Foreskin fibroblast (primary cell): ENCODE measurements at places on chromosomes 2 and 18.

GRCh38 chr2:36695746-36696415 lies 626 bp upstream of the VIT start:
- no peak for DNase-seq

- no peak for DNase-seq
Measured at GRCh38 chr2:225434014-225434413, 34.5 kb downstream of the NYAP2 start.

- DNase-seq: no peak
Measured at GRCh38 chr2:180238729-180239128, 231.6 kb upstream of the CWC22 start.

- DNase-seq: peak; percentile 31
Measured at GRCh38 chr18:59769129-59769865, 72.1 kb upstream of the CCBE1 start.

- DNase-seq: no peak
Measured at GRCh38 chr18:12589448-12589847, 68.5 kb downstream of the SPIRE1 start.

DNA sequence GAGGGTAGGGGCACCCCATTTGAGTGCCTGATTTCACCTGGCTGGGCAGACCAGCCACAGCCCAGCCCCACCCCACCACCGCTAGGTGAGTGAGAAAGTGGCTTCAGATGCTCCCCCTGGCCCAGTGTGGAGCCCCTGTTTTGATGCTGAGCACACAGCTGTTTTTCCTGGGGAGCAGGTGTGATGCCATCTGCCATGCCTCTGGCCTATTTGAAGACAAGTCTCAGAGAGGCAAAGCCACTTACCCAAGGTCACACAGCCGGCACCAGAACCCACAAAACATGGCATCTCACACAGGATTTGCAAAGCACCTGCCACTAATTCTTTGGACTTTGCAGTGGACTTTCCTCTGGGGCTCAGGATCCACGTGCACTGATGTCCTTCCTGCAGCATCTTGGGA lies 131.3 kb downstream of the INHBB start:
- DNase-seq: no peak

DNA sequence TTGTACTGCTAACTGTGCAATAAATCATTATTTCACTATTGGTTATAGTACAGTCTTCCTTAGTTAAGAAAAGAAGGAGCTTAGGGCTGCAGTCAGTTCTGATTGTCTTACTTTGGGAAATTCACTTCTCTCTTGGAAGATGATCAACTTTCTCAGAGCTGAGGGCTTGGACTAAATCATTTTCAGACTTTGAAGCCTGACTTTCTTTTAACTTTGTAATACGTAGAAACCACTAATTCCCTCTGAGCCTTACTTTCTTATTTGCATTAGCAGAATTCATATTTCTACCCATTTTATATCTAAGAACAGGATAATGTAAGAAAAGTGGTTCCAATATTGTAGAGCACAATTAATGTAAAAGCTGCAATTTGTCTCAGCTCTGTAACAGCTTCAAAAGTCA lies 386.4 kb downstream of the TRIB2 start:
- no peak for DNase-seq

GRCh38 chr18:10877987-10878386 lies 271.4 kb downstream of the PIEZO2 start:
- no peak for DNase-seq

GRCh38 chr2:59746291-59746690 lies 807.2 kb downstream of the BCL11A start:
- DNase-seq: no peak

GRCh38 chr18:10064267-10064666 lies 150.5 kb downstream of the VAPA start:
- no peak for DNase-seq

DNA sequence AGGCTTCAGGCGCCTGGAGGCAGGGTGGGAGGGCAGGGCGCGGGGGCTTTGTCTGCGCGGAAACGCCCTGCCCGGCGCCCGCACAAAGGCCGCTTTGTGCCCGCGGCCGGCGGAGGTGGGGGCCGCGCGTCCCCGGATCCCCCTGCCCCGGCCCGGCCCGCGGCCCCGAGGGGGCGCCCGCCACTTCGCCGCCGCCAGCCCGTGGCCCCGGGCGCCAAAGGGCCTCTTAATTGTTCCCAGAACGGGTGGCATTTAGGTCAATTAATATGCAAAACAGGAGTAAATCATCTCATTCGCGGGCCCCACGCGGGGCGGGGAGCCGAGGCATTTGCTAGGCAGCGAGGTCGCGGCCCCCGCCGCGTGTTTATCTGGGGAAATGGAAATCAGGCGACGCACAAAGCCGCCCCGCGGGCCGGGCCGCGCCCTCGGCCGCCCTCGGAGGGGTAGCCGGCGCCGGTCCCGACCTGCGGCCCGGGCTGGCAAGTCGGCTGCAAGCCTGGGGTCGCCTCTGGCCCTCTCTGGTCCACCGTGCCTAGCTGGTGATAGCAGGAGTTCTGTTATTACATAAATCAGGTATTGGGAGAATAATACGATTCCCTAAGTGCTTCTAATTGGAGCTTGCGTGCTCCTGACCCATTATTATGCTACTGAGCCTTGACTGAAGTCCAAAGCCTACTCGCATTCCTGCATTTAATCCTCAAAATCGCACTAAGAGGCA lies 148.2 kb upstream of the GLI2 start:
- DNase-seq: no peak

- no peak for DNase-seq
Measured at GRCh38 chr18:79478484-79479115, 82.9 kb downstream of the NFATC1 start.

DNA sequence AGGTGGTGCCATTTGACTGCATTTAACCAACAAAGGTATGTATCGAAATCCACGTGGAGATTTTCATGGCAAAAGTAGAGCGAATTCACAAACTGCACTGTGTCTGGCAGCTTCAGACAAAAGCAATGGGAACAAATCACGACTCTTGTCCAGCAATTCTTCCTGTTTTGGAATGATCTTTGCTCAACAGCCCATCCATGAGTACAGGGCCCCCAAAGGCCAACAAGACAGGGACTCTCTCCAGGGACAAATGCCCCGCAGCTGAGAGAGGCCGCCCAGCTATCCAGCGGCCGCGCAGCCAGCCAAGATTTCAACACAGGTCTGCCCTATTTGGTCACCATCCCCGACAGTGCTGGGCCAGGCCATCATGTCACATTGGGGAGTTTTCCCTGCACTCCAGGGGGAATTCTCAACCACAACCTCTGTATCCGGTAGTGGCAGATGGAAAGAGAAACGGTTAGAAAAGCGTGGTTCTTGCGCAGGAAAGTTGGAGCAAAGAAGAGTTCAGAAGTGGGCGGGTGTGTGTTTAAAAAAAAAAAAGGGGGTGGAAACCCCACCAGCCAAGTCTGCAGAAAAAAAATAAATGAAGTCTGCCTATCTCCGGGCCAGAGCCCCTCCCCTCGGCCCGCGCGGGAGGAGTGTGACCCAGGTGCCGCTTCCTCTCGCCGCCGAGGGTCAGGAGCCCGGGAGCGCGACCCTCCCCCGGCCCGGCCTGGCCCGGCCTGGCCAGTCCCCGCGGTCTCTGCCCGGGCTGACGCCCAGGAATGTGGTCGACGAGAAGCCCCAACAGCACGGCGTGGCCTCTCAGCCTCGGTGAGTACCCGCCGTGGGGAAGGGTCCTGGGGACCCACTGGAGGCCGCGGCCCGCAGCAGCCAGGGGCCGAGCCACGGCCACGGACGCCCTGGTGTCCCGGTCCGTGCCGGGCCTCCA lies at the start of gene GYPC:
TSS of gene GYPC (plus strand) at position 659 of the 931 bp plus-strand sequence. CDS start at position 765, 106 bp downstream.
- peak; percentile 80 for DNase-seq

DNA sequence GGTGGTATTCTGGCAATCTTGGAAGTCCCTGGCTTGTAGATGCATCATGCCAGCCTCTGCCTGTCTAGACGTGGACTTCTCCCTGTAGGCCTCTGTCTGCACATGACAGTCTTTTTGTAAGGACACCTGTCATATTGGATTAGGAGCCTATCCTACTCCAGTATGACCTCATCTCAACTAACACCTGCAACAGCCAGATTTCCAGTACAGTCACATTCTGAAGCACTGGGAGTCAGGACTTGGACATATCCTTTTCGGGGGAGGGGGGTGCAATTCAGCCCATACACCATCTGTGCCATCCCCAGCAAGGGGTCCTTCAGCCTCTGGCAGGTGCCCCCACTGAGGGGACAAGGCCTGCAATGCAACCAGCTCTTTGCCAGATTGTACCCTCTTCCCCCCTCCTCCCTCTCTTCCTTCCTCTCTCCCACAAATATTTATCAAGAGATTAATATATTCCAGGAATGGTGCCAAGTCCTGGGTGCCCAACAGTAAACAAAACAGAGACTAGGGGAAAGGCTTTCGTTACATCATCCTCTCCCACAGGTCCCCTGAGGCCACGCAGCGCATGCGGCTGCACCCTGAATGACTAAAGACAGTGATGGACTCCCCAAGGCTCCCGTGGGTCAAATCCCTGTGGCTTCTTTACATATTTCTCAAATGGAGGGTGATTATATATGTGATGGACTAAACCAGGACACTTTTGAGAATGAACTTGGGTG lies 20.5 kb upstream of the MYCN start:
- DNase-seq: no peak

GRCh38 chr18:23757437-23757733 lies 68.1 kb downstream of the LAMA3 start:
- no peak for DNase-seq

GRCh38 chr2:30492619-30493018 lies 45.6 kb downstream of the LCLAT1 start:
- DNase-seq: no peak

DNA sequence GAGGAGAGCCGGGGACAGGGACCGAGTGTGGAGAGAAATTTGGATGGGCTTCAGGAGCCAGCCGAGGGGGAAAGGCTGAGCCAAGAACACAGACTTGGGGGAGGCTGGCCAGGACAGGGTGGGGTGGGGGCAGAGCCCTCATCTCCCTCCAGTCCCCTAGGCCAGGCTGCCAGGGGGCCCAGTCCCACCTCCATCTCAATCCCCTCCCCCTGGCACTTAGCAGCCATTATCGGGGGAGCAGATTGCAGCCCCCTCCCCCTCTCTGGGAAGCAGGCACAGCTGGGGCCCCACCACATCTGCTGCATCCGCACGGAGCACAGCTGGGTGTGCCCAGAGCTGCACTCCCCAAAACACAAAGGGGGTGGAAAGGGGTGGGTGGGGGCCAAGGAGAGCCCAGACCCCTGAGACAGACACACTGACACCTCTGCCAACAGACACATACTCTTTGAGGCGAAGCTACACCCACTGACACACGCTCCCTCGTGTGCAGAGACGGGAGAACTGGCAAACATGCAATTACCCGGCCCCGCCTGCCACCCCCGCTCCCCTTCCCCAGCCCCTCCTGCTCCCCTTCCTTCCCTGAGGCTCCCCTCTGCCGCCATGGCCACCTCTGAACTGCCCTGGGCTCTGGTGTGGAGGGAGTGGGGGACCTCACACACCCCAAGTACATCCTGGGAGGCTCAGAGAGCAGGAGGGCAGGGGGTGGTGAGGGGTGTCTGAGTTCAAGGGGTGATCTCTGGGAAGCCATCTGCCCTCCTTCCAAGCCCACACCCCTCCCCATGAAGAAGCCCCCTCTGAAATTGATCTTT lies 5.1 kb upstream of the ASIC4 start:
- peak; percentile 39 for DNase-seq

DNA sequence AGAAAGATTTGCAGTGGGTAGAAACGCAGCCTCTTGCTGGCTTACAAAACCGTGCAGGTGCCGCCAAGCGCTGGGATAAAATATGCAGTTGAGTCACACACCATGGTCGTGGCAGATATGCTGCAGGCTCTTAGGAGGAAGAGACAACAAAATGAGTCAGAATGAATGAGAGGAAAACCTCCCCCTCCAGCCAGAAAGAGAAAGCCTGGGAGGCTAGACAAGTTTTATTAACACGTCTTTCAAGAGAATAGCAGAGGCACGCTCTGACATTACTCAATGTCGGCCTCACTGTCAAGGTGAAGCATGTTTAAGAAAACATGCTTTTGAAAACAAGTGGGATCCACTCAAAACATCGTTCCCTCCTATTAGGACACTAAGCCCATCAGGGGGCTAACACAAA lies 37.1 kb upstream of the ZCCHC2 start:
- peak; percentile 53 for DNase-seq

- DNase-seq: no peak
Measured at GRCh38 chr2:124626993-124627392, 601.9 kb downstream of the CNTNAP5 start.

DNA sequence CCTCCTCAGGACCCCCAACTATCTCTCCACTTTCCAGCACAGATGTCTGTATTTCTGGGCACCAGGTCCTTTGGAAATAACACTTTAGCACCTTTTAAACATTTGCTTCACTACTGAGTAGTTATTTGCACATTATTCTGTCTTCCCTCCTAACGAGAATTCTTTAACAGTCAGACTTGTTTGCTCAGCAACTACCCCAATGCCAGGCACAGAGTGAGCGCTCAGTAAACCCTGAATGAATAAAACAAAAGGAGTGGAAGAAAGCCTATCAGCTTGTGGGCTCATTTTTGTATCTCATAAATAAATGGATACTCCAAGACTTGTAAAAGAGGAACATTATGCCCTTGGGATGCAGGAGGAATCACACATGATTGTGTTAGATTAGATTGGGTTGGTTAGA lies 450.4 kb downstream of the TGIF1 start:
- no peak for DNase-seq

DNA sequence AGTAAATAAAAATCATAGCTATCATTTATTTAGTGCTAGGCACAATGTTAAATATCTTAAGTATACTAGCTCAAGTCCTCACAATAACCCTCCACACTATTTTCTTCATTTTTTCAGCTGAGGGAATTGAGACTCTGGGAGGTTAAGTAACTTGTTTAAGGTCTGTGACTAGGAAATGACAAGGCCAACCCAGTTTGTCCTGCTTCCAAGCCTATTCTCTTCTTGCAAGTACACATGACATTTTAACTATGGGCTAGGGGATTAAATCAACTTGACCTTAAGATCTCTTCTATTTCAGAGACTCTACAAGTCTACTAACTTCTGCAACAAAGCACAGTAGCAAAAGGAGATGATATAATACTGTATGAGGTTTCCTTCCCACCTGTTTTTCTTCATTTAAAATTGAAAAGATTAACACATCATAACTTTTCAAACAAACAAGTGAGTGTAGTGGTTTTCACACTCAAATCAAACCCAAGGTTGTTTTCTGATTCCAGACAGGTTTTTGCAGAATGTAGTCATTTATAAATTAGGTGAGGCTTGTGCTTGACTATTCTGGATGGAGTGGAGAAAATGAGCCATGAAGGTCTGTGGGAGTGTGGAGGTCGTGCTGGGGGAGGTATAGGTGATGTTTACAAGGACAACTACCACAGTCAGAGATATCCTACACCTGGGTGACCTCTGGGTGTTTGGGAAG lies 57.0 kb downstream of the CD28 start:
- DNase-seq: no peak

GRCh38 chr18:48393170-48393569 lies 16.0 kb downstream of the ZBTB7C start:
- no peak for DNase-seq

DNA sequence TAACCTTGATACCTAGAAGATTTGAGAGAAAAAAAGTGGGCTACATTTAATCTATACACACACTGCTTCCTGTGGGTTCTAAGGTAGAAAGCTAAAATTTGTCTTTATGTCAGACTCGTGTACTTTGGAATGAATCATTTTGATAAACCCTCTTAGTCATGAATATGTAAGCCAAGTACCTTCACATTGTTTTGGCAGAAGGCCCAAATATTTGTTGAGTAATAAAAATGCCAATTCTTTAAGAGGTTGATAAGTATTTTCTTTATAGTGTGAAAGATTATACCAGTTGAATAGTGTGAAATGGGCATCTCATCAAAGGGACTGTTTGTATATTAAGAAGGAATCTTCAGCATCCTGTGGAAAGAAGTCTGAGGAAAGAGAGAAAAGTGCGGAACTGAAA lies 1464.7 kb upstream of the ZEB2 start:
- peak; percentile 36 for DNase-seq

- no peak for DNase-seq
Measured at GRCh38 chr2:234364661-234365060, 132.2 kb downstream of the ARL4C start.

- no peak for DNase-seq
Measured at GRCh38 chr18:24786027-24786426, 325.6 kb downstream of the HRH4 start.
